Femur (tissue), 1 donor: ENCODE measurements at places on chromosomes 12 and 14.

DNA sequence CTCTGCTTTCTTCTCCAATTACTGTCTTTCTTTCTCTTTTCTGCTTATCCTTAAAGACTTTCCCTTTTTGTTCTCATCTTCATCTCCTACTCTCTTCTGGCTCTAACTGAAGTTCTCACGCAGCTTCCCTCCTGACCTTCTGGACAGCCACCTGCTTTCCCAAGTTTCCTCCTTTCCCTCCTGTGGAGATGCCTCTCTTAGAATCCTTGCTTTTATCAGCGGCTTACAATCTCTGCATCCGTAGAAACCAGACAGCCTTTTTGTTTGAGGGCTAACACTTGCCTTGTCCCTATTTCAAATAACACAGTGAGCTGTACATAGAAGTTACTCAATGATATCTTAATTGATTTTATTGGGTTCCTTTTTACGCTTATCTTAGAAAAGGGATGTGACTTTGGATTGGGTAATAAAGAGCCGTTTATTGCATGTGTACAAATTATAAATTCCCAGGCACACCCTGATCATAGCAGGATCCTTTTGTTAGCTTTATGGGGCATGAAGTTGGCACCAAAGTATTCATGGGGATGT, 2.1 kb upstream of the LGALS3 start:
- no peak for DNase-seq

DNA sequence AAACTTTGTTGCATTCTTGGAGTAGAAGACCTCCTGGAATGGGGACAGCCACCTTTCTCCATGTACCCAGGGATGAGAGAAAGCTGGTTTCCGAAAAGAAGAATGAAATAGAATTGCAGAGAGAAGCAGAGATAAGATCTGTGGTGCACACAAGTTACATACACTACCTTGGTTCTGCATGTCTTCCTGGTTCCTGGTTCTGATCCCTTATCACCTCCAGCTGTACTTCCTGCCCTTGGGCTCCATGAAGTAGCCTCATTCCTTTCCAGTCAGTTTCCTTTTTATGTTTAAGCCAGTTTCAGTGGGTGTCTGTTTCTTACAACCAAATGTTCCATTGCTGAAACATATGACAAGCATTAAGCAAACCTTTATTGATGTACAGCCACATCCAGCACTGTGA, 69.3 kb downstream of the FBXW8 start:
- no peak for DNase-seq

DNA sequence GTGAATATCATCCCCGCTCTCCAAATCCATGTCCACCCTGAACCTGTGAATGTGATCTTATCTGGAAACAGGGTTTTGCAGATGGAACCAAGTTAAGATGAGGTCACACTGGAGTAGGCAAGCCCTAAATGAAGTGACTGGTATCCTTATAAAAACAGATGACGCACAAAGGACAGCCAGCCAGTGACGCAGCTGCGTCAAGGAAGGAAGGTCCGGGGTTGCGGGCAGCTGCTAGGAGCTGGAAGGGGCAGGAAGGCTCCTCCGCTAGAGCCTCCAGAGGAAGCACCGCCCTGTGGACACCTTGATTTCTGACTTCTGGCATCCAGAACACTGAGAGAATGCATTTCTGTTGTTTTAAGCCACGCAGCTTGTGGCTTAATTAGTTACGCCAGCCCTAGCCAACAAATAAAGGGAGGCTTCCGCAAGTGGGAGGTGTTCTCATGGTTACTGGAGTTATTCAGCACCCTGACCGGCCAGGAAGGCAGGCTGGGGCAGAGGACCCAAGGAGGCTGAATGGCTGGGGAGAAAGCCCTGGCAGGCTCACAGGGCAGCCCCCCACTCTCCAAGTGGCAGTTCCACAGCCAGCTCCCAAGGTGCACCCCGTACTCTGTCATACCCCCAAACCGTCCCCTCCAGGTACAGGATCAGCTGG, 127.6 kb upstream of the NCOR2 start:
- DNase-seq = peak; percentile 73

DNA sequence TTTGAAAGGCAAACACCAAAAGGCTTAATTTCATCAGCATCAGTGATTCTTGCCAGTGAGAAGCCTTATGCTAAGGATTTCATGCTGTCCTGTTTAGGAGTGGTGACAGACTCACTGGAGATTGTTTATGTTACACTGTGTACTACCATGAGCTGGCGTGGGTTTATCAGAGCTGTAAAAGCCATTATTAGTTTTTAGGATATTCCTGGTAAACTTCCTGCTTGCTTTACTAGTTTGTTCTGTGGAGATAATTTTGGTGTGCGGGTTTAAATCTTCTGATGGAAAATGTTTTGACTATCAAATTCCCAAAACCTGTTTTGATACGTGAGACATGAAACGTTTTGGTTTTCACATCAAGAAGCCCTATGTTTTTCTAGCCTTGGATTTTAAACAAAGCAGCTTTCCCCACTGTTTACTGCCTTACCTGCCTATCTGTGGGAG, 15.2 kb downstream of the PPFIBP1 start:
- no peak for DNase-seq

DNA sequence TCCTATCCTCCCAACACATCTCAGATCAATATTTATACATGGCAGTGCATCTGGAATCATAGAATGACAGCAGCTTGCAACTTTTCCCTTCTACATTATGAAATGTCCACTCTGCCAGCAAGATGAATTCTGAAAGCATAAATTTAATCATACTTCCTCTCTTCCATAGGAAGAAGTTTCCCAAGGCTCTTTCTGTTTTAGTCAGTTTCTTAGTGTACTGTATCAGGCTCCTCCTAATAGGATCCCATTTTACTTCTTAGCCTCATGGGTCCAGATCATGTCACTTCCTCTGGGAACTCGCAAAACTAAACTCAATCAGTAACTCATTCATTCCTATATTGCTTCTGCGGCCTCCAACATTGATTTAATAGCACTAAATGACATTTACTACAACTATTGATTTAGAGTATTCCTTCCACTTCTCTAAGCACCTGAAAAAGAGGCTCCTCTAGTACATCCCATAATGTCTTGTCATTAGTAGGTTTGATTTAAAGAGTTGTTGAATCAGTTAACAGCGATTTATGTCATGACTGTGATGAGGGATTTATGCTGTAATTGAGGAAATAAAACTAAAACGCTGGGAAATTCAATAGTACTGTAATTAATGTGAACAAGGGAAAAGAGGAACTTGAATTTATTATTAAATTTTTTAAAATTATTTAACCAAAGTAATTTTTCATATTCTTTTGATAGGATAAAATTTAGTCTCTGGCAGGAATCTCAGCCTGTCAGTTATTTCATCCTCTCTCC, 4.0 kb downstream of the CLEC1A start:
- DNase-seq = no peak

GRCh38 chr14:99257122-99257672, 14.8 kb downstream of the BCL11B start:
- no peak for DNase-seq

- DNase-seq = peak; percentile 44
These were observed 68.2 kb upstream of the BDKRB2 start for GRCh38 chr14:96136371-96137005.

- DNase-seq = peak; percentile 50
These were observed 276.0 kb downstream of the ADGRD1 start for GRCh38 chr12:131229426-131230339.
